NCI-H2081 treated with DMSO at 0.1 percent for 48 hours (cell line): ENCODE measurements at places on chromosomes 11 and 22.

DNA sequence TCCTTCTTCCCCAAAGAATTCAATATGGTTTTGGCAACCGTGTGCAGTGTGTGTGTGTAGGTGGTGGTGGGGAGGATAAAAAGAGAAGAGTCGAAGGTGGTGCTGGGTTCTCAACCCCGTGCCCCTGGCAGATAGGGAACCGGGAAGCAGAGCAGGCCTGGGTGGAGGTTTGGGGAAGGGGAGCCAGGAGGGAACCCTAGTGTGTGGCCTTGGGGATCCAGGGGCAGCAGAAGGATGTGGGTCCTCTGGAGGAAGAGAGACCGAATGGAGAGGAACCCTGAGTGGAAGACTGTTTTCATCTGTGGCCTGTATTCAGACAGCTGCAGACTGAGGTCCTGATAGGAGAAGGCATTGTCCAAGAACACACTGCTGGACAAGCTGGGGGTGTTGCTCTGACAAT, 73.3 kb upstream of the B3GAT1 start:
- no peak for DNase-seq

GRCh38 chr11:87033561-87033960, 4.2 kb upstream of the TMEM135 start:
- no peak for DNase-seq

GRCh38 chr11:94325681-94326080, 21.3 kb downstream of the IZUMO1R start:
- no peak for DNase-seq

DNA sequence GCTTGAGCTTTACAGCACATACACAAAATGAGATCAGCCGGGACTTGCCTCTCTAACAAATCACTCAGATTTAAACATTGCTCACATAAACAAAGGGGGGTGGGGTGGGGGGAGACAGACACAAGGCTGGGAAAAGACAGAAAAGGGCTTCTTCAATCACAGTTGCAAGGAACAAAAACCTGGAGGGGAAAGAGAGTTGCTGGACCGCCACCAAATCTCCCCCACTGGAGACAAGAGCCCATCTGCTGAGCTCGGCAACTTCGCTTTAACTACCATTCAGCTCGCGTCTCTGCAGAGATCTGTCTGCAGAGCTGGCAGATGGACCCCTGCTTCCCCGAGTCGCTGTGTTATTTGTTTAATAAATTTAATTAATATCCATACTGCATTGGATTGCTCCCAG, 165.0 kb downstream of the RCN1 start:
- DNase-seq, result no peak

DNA sequence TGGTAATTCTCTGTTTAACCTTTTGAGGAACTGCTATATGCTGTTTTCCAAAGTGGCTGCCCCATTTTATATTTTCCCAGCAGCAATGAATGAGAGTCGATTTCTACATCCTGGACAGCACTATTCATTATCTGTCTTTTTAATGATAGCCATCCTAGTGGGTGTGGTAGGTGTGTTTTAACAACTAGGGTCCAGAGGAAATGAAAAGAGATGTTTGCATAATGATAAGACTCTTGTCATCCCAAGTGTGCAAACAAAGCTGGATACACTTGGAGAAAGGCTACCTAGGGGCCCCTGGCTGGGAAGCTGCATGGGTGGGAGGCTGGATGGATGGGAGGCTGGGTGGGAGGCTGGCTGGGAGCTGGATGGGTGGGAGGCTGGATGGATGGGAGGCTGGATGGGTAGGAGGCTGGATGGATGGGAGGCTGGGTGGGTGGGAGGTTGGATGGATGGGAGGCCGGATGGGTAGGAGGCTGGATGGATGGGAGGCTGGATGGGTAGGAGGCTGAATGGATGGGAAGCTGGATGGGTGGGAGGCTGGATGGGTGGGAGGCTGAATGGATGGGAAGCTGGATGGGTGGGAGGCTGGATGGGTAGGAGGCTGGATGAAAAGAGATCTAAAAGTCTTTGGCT, 158.0 kb downstream of the DSCAML1 start:
- DNase-seq, result no peak

GRCh38 chr11:72157131-72157530, 21.6 kb downstream of the FOLR3 start:
- DNase-seq, result no peak

GRCh38 chr11:14251754-14252153, 107.2 kb downstream of the RRAS2 start:
- DNase-seq, result no peak

GRCh38 chr22:43011079-43011478, 3.9 kb downstream of the PACSIN2 start:
- DNase-seq, result no peak

GRCh38 chr11:83158357-83158786, 1.4 kb downstream of the PCF11 start:
- DNase-seq, result no peak

DNA sequence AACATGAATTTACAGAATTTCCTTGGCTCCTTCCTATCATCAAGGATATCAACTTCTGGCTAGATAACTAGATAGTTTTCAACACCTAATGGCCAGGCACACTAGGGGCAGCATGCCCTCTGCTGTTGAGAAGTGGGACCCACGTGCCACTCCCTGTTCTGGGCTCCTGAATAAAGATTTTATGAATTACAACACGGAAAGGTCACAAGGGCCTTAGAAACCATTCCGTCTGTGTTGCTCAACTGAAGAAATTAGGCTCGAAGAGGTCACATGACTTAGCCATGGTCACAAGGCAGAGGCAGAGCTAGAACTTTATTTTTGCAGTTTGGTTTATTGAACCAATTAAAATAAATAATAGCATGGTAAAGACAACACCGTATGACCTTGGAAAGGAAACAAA, 36.0 kb downstream of the PRCP start:
- no peak for DNase-seq

DNA sequence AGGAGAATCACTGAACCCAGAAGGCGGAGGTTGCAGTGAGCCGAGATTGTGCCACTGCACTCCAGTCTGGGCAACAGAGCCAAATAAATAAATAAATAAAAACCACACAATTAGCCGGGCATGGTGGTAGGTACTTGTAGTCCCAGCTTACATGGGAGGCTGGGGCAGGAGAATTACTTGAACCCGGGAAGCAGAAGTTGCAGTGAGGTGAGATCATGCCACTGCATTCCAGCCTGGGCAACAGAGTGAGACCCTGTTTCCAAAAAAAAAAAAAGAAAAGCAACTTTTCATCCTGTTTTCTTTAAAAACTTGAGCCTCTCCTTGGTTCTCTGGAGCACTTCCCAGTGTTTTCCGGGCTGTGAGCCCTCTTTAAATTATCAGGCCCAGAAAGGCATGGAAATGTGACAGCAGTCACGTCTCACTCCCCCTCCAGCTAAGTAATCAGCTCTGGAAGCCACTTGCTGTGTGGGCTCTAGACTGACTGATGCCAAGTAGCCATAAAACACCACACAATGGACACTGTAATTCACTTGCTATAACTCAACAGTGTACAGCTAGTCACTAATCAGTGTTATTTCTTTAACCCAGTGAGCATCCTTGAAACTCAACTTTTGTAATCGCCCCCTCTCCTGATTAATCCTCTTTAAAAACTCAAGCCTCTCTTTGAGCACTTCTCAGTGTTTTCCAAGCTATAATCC, 13.0 kb upstream of the MCHR1 start:
- DNase-seq, result no peak
